ENCODE measurements at places on chromosomes 6 and 20.

- no peak for DNase-seq
Measured at GRCh38 chr6:165726965-165727381, 63.9 kb upstream of the PDE10A start.

DNA sequence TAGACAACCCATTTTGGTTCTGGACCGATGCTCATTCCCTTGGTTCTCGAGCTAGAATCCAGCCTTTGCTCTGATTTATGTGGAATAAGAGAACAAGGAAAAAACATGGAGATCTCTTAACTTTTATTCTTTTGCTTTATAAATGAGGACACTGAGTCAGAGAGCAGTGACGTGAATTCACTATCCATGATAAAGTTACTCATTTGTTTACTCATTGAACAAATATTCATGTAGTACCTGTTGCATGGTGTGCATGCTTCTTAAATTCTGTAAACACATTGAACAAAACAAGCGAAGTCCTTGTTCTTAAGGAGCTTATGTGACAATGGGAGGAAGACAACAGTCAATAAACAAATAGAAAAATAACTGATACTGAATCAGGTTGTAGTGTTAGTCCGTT is 56.9 kb downstream of the BMP2 start:
- no peak for DNase-seq

DNA sequence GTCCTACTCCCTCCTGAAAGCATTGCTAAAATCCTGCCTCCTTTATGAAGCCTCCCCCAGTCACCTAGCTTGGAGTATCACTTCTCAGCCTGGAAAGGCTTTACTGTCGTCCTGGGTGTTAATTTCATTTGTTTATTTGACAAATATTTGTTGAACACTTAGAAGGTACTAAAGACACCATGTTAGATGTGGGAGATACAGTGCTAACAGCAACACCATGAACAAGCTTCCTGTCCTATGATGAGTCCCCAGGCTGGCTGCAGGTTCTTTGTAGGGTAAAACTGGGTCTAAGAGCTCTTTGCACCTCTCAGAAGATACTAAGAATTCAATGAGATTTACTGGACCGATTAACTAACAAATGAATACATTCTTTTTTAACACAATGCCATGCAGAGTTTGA is 109.2 kb upstream of the TMEM170B start:
- DNase-seq: no peak

DNA sequence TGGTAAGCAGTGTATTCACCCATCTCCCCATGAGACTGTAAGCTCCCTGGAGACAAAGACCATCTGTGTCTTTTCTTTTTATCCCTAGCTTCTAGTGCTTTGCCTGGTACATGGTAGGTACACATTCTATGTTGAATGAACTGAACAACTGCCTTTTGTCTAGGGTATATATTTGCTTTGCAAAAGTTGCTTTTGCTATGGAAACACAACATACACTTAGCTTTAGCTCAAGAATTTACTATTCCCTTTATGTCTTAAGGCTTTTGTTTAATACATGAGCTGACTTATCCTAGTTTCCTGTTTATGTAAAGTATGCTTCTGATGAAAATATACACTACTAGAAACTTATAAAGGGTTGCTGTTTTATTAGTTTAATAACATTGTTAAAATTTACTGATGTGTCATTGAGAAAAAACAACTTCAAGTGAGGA is 198.2 kb downstream of the PRL start:
- no peak for DNase-seq

- no peak for DNase-seq
Measured at GRCh38 chr20:57548177-57549058, 12.5 kb upstream of the PCK1 start.
